G401 (cell line): ENCODE measurements at places on chromosomes 4 and X.

DNA sequence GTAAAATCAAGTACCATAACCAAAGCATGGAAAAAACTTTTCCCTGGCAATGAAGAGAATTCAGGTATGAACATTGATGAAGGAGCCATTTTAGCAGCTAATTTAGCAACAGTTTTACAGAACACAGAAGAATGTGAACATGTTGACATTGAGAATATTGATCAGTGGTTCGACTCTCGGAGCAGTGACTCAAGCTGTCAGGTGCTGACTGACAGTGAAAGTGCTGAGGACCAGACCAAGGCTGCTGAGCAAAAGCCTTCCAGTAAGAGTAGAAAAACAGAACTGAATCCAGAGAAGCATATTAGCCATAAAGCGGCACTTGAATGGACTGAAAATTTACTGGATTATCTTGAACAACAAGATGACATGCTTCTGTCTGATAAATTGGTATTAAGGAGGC lies 2.8 kb downstream of the TIGD2 start:
- DNase-seq = no peak

GRCh38 chr4:38114386-38115150 lies 154.4 kb downstream of the PTTG2 start:
- no peak for DNase-seq

GRCh38 chrX:131306601-131307000 lies 17.5 kb upstream of the IGSF1 start:
- DNase-seq = no peak

DNA sequence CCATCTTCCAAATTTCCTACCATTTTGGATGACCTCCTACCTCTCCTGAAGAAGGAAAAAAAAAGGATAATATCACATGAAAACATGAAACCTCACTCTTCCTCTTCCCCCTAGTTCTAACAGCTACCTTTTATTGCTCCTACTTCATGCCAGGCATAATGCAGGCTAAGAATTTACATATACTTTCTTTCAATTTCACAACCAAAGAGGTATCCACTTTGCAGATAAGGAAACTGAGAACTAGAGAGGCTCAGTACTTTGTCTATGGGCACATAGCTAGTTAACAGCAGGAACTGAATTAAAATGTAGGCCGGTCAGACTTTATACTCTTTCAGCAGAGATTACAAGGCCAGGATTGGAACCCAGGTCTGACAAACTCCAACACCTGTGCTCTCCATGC lies 34.4 kb upstream of the BEND2 start:
- DNase-seq = no peak

- no peak for DNase-seq
Measured at GRCh38 chrX:129403974-129404669, 119.2 kb downstream of the SMARCA1 start.

- DNase-seq = peak; percentile 16
Measured at GRCh38 chrX:91435395-91435794, 756 bp downstream of the PABPC5 start.

DNA sequence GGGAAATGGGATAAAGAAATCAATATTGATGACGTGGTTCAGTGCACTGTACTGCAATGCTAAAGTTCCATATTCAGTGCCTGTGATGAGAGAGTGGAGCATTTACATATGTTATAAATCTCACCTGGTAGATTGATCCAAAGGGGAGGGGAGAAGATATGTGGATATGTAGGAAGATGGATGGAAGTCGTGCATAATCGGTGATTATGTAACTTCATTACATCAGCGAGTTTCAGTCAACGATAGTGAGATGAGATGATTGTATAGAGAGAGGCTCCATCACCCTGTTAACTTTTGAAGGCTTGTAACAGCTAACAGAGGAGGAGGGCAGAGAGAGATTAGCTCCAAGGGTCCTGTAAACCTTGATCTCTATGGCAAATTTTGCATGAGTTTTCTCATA lies 1.8 kb downstream of the IL1RAPL1 start:
- no peak for DNase-seq

DNA sequence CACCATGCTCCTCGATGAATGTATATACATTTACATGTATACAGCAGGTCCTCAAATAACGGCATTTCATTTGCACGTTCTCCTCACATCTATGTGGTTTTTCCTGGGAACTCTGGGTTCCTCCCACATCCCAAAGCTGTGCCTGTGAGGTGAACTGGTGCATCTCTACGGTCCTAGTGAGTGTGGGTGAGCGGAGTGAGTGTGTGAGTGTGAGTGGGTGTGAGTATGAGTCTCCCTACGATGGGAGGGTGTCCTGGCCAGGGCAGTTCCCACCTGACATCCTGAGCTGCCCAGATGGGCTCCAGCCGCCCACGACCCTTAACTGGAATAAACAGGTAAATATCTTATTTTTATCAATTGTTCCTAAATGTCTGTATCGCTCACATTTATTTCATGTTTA lies 40.0 kb downstream of the ACSL1 start:
- DNase-seq = no peak

DNA sequence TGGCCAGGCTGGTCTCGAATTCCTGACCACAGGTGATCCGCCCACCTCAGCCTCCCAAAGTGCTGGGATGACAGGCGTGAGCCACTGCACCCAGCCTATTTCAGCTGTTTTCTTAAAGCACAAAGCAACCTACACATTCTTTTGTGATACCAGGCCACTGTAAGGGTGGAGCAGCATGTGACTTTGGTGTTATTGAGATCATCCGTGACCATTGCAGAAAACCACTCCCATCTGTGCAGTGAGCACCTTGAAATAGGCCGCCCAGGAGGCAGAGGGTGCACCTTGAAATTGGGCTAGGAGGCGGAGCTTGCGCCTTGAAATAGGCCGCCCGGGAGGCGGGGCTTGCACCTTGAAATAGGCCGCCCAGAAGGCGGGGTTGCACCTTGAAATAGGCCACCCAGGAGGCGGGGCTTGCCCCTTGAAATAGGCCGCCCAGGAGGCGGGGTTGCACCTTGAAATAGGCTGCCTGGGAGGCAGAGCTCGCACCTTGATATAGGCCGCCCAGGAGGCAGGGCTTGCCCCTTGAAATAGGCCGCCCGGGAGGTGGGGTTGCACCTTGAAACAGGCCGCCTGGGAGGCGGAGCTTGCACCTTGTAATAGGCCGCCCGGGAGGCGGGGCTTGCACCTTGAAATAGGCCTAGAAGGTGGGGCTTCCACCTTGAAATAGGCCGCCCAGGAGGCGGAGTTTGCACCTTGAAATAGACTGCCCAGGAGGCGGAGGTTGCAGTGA lies 9.0 kb upstream of the SLC25A6 start:
- DNase-seq = no peak

- no peak for DNase-seq
Measured at GRCh38 chr4:145099653-145100052, 1.5 kb downstream of the ABCE1 start.

DNA sequence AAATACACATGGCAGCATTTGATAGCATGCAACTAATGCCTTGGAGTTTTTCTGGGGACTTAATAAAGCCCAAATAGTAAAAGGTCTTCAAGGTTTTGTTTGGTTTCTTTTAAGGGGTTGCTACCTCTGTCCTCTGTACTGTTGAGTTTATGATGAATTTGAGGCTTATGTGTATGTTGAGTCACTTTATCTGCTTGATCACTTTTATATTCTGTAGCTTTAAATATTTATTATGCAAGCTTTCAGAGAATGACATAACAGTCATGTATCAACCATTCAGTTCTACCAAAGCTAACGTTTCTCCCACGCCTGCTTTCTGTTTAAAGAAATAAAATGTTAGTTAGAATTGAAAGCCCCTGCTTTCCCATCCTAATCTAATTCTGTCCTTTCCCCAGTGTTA lies 122.2 kb downstream of the NHS start:
- no peak for DNase-seq

DNA sequence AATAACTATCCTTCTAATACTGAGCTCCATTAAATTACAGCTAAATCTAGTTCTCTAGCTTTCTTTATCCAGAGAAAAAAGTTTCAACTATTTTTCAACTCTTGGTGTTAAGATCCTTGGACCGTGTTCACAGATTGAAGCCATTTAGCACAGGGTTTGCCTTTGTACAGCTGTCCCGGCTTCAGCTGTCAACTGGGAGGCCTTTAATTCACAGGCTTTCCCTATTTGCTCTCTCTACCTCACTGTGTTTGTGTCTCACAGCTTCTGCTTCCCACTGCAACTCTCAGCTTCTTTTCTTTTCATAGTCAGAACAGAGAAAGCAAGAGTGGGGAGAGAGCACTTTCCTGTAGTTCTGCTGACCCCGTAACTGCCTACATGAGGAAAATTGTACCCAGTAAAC lies 76.9 kb upstream of the SMAD1 start:
- no peak for DNase-seq

DNA sequence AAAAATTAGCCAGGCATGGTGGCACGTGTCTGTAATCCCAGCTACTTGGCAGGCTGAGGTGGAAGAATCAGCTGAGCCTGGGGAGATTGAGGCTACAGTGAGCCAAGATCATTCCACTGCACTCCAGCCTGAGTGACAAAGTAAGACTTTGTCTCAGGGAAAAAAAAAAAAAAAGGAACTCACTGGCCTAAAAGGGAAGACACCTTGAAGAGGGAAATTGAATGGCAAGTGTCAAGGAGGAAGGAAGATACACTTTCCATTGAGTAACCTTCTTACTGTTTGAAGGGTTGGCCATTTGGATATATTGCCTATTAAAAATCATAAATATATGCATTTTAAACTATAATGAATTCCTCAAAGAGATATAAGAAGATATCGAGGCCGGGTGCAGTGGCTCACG lies 147.5 kb upstream of the FAM241A start:
- no peak for DNase-seq

GRCh38 chrX:152149648-152150047 lies 11.3 kb upstream of the MAGEA10 start:
- DNase-seq = no peak

GRCh38 chrX:78831523-78831922 lies 84.0 kb downstream of the LPAR4 start:
- no peak for DNase-seq
